SJSA1 (cell line): ENCODE measurements at places on chromosomes 5 and 9.

DNA sequence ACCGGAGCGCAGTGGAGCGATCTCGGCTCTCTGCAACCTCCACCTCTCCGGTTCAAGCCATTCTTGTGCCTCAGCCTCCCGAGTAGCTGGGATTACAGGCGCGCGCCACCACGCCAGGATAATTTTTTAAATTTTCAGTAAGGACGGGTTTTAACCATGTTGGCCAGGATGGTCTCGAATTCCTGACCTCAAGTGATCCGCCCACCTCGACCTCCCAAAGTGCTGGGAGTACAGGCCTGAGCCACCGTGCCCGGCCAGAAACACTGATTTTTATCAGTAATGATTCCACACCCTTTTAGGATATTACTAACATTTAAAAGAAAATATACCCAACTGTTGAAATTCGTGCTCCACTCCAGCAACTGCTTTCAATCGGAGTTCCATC, 464 bp upstream of the FAM151B start:
- no peak for DNase-seq

- DNase-seq, result no peak
These were observed 21.2 kb downstream of the DAPK1 start for GRCh38 chr9:87518702-87519335.

- no peak for DNase-seq
These were observed 30.7 kb downstream of the TERT start for GRCh38 chr5:1264211-1264610.

DNA sequence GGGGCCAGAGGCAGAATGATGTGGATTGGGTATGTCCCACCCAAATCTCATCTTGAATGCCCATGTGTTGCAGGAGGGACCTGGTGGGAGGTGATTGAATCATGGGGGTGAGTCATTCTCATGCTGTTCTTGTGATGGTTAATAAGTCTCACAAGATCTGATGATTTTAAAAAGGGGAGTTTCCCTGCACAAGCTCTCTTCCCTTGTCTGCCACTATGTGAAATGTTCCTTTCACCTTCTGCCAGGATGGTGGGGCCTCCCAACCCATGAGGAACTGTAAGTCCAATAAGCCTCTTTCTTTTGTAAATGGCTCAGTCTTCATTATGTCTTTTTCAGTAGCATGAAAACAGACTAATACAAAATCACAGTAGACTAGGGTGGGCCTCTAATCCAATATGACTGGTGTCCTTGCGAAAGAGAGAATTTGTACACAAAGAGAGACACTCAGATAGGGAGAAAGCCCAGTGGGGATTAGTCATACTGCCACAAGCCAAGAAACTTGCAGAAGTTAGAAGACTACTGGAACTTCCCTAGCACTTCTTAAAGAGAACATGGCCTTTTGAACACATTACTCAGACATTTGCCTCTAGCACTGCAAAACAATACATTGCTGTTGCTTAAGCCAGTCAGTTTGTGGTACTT, 68.4 kb downstream of the ANXA1 start:
- DNase-seq, result no peak

DNA sequence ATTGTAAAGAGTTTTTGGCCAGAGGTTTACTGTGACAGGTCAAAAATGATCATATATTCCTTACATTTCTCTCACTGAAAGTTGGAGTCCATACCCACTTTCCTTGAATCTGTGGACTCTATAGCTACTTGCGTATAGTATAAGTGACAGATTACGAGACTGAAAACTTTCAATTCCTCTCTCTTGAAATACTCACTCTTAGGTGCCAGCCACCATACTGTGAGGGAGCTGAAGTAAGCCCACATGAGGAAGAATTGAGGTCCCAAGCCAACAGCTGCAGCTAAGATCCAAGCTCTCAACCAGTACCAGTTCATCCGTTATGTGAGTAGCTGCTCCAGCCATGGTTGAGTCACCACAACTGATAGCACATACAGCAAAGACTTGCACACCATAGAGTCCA, 128.1 kb upstream of the FAM174A start:
- no peak for DNase-seq

GRCh38 chr9:91246846-91247245, 114.9 kb downstream of the AUH start:
- DNase-seq, result no peak
